ENCODE measurements at places on chromosomes 11 and 22.
A peak's percentile ranks its signal among the peaks of the same experiment; 100 is the strongest.

- DNase-seq = no peak
Observed at GRCh38 chr11:133656082-133656635, 123.9 kb upstream of the OPCML start.

DNA sequence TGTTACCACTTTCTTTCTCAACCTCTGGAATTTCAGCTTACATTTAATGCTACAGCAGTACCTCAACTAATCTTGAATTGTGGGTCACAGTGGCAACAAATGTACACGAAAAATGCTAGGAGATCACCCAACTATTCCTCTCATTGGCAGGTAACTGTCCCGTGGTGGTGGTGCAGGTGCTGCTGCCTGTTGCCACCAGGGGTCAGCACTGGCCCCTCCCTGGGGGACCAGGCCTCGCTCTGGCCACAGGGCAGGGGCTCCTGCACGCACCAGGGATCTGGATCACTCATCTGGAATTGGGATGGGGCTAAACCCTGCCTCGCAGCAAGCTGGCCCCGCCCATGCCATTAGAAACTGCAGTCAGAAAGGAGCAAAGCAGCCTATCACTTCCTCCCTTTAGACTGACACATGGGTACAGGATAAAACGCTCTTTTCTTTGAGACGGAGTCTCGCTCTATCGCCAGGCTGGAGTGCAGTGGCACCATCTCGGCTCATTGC is 6.9 kb upstream of the POLDIP3 start:
- peak; percentile 45 for DNase-seq

DNA sequence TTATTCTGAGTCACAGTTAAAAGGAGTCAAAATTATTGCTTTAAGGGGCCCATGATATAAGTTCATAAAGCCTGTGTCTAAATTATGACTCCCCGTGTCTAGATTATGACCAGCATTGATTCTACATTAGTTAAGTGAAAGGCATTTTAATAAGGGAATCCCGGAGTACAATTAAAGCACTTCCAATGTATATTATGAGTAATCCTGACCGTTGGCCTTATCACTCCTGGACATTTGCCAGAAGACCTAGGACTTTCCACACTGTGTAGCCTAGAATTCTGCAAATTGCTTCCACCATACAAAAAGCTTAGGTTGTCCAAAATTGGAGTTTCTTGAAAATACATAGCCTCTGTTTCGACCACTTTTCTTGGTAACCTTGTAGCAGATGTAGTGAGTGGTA is 1292.6 kb downstream of the LRRC4C start:
- no peak for DNase-seq

DNA sequence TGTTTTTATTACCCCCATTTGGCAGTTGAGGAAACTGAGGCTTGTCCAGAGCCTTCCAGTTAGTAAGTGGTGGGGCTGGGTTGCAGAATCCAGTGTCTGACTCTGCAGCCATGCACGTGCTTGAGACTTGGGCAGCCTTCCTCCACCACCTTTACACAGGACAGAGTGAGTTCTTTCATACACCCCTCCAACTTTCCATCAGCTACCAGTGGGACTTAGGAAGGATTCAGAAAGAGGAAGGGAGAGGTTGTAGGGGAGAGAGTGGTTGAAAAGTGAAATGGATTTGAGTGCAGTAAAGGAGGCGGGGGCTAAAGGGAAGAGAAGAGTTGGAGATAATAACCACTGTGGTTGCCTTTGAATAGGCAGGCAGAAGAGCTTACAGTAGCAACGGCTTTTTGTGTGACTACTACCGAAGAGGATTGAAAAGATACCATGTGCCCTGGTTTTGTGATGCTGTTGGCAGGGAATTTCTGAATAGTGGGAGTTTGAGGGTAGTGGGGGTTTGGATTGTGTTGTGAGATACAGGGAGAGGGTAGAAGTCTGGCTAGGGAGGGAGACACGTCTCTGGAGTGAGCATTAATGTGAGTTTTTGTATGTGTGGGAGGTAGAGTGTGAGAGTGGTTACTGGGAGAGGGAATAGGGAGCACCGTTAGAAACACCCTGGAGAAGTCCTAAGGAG is 1.7 kb downstream of the UVRAG start:
- no peak for DNase-seq

DNA sequence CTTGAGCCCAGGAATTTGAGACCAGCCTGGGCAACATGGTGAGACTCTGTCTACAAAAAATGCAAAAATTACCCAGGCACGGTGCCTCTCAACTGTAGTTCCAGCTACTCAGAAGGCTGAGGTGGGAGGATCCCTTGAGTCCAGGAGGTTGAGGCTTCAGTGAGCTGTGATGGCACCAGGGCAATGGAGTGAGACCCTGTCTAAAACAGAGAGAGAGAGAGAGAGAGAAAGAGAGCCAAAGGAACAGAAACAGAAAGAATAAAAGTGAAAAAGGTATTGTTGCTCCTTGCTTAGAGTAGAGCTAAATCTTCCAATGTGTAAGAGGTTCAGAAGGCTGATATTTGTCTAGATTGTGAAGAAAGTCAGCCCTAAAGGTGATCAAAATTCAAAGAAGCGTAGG is 8.9 kb upstream of the ETS1 start:
- DNase-seq = no peak

DNA sequence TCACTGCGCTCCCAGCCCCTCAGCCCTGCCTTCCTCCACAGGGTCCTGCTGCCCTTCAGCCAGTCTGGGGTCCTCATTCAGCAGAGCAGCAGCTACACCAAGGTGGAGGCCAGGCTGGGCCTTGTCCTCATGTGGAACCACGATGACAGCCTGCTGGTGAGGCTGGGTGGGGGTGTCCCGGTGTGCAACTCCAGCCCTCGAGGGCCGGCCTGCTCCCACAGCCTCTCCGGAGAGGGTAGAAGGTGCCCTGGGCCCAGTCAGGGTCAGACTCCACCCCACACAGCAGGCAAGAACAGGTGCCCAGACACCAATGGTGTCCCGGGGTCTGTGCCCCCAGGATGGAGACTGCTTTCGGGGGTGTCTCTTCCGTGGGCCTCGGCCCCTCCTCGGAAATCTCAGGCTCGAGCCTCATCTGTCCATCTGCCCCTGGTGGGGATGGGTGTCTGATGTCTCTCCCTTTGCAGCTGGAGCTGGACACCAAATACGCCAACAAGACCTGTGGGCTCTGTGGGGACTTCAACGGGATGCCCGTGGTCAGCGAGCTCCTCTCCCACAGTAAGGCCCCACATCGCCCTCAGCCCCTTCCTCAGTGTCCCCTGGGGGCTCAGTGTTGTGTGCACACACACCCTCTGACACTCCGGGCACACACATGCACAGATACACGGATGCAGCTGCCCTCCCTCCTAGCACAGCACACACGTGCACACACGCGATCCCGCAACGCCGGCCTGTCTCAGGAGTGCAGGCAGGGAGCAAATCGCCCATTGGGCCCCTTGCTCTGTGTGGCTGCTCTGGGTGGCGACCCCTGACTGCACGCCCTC is 4.9 kb downstream of the MUC5AC start:
- DNase-seq = no peak

GRCh38 chr22:47692811-47693210 is 930.4 kb downstream of the TBC1D22A start:
- DNase-seq = no peak

- DNase-seq = no peak
Observed at GRCh38 chr11:70716216-70716615, 317.9 kb downstream of the CTTN start.

GRCh38 chr11:12206529-12206928 is 96.1 kb downstream of the MICAL2 start:
- no peak for DNase-seq

GRCh38 chr11:64259533-64260067 is 8.3 kb downstream of the PLCB3 start:
- no peak for DNase-seq

GRCh38 chr11:47669856-47670255 is 27.5 kb upstream of the MTCH2 start:
- DNase-seq = no peak

DNA sequence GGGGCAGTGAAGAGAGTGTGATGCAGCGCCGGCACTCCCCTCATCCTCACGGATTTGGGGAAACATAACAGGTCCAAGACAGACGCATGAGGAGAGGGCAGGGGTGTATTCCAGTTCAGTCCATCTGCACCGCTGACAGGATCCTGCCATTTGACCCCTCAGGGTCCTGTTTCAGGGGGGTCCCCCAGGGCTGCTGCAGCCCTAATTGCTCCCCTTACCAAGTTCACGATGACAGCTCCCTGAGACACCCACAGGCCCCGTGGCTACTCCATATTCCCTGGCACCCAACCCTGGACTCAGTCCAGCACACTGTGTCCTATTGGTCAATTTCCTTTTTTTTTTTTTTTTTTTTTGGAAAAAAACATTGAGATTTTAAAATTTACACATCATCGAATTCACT is 41.5 kb downstream of the SHANK2 start:
- no peak for DNase-seq

- no peak for DNase-seq
Observed at GRCh38 chr11:77557553-77557952, 32.2 kb upstream of the AQP11 start.

- DNase-seq = no peak
Observed at GRCh38 chr11:94450048-94450447, 43.6 kb downstream of the MRE11 start.

DNA sequence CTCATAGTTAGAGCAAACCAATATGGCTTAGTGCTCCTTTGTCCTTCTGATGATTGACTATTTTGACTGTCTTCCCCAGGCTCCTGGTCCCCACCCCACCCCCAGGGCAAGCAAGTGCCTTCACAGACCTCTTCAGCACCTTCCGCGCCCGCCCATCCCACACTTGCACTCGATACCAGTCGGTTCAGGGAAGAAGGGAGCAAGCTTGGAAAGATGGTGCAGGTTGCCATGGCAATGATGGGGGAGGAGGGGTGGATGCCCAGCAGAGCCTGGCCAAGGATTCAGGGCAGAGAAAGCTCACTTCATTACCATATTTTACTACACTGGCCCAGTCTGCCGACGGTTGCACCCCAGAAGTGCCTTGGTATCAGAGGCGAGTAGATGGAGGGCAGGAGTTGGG is 2.2 kb downstream of the TMEM132A start:
- DNase-seq = no peak

GRCh38 chr22:50305923-50306566 is 1.4 kb downstream of the PLXNB2 start:
- DNase-seq = no peak

GRCh38 chr11:123434911-123435310 is 4.8 kb downstream of the GRAMD1B start:
- no peak for DNase-seq

DNA sequence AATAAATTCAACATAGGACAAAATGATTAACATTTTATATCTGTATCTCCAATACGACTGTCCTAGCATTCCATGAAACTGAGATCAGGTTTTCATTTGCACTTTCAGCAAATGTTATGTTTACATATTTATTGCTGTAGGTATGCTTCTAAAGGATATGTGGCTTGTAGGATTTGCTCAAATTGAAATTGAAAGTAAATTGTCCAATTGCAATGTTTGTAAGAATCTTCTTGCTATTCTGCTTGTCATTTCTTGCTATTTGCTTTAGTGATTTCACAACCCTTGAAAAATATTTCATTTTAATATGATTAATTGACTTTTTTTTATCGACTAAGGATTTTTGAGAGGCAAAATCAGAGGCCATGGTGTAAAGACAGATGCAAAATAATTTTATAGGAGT is 904.2 kb upstream of the RAG2 start:
- no peak for DNase-seq

DNA sequence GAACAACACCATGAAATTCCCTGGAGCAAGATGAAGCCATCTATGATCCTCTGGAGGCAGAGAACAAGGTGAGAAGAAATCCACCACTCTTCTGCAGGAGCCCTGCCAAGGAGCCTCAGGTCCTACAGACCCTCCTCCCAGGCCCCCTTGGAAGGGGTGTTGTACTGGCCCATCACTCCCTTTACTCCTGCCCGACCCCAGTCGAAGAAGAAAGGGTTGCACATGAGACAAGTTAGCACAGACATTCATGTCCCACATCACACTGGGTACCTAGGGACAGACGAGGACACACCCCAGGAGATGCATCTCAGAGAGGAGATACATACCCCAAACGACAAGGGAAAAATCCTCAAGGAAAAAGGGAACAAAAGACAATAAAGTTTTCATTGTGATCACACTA is 82.8 kb upstream of the NARS2 start:
- DNase-seq = no peak

DNA sequence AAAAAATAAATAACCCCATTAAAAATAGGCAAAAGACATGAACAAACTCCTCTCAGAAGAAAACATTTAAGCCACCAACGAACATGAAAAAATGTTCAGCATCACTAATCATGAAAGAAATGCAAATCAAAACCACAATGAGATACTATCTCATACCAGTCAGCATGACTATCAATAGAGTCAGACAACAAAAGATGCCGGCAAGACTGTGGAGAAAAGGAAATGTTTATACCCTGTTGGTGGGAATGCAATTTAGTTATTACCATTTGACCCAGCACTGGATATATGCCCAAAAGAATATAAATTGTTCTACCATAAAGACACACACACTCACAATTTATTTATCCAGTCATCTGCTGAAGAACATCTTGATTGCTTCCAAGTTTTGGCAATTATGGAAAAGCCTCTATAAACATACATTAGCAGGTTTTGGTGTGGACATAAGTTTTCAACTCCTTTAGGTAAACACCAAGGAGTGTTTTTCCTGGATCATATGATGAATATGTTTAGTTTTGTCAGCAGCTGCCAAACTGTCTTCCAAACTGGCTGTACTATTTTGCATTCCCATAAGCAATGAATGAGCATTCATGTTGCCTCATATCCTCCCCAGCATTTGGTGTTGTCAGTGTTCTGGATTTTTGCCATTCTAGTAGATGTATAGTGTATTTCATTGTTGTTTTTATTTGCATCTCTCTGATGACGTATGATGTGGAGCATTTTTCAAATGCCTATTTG is 28.0 kb downstream of the OR8D1 start:
- no peak for DNase-seq

DNA sequence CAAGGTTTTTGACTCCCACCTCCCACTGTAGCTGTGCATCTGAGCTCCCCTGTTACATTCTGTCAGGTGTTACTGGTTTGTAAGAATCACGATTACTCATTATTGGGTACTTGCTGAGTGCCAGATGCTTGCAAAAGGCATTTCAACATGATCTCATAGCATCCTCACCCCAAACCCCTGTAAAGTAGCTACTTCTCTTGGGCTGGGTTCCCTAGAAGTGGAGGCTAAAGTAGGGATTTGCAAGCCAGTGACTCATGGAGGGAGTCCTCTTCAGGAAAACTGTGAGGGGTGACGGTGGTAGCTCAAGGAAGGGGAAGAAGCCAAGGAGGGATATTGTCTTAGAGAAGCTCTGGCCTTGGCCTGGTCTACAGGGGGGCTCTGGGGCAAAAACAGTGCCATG is 78.6 kb downstream of the TIMP3 start:
- DNase-seq = no peak

- no peak for DNase-seq
Observed at GRCh38 chr22:48278620-48279460, 1516.4 kb downstream of the TBC1D22A start.

DNA sequence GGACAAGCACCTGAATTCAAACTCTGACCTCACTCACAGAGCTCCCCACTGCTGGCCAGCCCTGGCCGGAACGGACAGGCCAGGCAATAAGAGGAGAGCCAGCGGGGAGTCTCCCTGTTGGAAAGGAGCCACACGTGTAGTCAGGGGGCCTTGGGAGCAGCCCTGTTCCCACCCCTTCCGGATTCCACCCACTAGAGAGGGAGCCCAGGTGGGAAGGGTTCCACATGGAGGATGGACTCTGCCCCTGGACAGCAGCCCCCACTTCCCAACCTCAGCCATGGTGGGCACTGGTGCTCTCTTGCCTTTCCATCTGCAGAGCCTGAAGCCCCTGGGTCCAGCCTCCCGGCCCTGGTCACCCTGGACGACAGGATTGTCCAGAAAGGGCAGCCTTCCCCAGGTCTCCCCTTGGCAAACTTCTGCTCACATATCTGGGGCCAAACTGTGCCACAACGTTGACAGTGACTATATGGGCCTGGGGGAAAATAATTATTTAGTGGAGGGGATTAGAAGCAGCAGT is 7.5 kb upstream of the APOBEC3A start:
- no peak for DNase-seq
